ENCODE measurements at places on chromosomes 7 and 10.

GRCh38 chr10:34184397-34184796 is 630.7 kb downstream of the PARD3 start:
- DNase-seq, result no peak

DNA sequence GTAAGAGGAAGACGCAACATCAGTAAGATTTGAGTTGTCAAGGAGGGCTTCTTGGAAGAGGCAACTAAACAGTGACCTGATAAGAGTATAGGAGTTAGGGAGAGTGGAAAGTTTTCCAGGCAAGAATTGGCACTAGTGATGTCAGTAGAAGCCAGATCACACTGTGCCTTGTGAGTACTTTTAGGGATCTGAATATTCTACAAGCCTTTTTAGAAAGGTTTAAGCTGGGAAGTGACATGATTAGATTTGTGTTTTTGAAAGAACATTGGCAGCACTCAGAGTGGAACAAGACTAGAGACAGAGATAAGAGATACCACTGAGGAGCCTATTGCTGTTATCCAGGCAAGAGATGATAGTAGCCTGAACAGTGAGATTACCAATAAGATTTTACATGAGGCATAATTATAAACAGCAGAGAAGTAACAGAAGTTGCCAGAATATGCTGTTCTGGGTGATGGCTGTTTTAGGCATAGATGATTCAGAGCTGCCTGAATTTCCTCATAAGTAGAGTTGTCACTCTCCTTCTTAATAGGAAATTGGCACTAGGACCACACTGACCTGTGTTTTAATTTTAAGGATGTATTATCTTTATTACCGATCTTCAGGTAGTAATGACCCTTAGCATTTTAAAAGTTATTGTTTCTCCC is 45.6 kb downstream of the NHLRC2 start:
- DNase-seq, result no peak

DNA sequence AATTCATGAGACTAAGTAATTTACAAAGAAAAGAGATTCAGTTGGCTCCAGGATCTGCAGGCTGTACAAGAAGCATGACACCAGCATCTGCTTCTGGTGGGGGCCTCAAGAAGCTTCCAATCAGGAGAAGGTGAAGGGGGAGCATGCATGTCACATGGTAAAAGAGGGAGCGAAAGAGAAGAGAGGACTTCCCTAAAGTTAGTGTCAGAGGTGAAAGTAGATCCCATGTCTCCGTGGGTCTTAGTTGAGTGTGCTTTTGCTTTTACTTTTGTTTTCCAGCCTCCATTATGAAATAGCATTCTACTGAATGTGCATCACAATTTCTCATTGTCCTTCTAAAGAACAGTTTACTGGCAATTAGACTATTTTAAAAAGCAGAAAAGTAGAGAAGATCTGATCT is 213.6 kb upstream of the FZD1 start:
- DNase-seq, result no peak

- no peak for DNase-seq
These were observed 201.6 kb upstream of the KIAA1217 start for GRCh38 chr10:24007359-24007758.

- no peak for DNase-seq
These were observed 60.7 kb downstream of the ZRANB1 start for GRCh38 chr10:125002423-125003145.

DNA sequence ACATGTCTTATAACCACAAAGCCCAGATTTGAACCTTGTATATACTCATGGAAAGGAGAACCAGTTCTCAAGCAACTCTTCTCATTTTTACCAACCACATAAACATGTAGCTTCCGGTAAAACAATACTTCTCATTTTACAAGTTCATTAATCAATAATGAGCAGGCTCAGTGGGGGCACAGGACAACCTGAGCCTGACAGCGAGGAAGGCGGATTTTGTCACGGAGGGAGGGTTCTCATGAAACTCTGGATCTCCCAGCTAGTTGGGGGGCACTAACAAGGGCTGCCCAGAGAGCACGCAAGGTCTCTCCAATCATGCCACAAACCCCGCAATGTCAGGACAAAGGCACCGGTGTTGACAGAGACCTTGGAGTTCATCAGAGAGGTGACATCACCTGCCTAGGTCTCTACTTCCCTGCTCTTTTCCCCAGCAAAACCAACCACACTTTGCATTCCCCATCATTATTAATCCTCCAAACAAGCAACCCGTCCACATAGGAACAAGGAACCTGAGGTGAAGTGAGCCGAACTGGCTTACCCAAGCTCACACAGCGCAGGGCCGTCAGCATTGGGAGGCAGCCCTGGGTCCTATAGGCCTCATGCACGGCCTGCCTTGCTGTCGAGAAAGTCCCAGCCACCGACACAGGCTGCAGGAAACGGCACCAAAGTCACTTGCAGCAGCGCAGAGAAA is 192.1 kb upstream of the KLF14 start:
- DNase-seq, result no peak

- DNase-seq, result no peak
These were observed 35.9 kb upstream of the FZD1 start for GRCh38 chr7:91228327-91228726.

GRCh38 chr10:129705676-129706075 is 238.6 kb downstream of the MGMT start:
- no peak for DNase-seq

GRCh38 chr10:78851647-78852046 is 217.1 kb upstream of the ZMIZ1 start:
- DNase-seq, result no peak

- no peak for DNase-seq
These were observed 26.4 kb upstream of the GSDME start for GRCh38 chr7:24783698-24784097.

- DNase-seq, result no peak
These were observed 8.4 kb downstream of the TBRG4 start for GRCh38 chr7:45102785-45103712.

DNA sequence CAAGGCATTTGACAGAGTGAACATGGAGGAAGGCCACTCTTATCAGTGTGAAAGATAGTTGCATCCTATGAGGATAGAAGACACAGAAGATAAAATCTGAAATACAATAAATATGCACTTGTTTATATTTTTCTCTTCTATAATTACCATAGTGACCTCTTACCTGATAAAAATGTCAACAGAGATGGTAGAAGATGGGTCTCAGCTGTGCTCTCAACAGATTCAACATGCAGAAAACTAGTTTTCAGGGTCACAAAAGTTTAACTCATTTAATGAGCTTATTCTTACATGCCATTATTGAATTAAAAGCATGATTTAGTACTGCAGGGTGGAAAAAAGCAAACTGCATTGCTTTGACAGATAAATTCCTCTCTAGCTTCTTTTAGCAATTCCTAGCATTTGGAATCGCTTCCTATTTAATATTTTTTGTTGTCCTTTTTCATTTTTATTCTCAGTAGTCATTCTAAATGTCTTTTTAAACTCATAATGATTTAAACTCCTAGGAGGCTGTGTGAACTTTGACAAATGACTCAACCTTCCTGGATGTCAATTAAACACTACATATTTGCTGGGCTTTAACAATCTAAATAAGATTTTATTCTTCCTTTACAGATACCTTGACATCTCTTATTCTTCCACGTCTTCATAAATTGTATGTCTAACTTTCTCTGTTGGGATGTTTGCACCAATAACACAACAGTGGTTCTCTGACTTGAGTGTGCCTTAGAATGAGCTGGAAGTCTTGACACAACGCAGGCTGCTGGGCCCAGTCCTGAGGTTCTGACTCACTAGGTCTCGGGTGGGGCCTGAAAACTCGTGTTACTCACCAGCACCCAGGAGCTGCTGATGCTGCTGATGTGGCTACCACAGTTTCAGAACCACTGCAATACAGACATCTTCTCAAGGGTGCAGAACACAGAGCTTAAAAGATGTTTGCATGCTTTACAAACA is 565.5 kb upstream of the IGFBP3 start:
- DNase-seq, result no peak

- no peak for DNase-seq
These were observed 30.9 kb upstream of the PLXDC2 start for GRCh38 chr10:19785366-19785765.

- DNase-seq, result no peak
These were observed 41.9 kb downstream of the MGAM2 start for GRCh38 chr7:142153400-142153799.

DNA sequence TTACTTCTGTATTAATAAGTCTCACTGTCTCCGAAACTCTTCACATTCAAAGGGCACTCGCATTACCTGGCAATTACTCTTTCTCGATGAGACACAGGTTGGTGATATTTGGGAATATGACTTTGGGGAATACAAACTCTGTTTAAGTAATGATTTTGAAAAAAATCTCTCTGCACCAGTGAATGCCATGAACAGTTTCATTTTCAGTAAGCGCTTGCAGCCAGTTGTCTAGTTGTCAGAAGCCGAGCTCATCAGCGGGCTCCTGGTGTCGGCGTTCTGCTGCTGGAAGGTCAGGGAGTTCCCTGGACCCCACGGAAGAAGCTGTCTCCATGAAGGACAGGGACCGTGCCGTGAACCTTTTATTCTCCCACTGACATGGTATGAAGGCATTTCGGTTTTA is 57.7 kb downstream of the PTPRE start:
- DNase-seq, result no peak

DNA sequence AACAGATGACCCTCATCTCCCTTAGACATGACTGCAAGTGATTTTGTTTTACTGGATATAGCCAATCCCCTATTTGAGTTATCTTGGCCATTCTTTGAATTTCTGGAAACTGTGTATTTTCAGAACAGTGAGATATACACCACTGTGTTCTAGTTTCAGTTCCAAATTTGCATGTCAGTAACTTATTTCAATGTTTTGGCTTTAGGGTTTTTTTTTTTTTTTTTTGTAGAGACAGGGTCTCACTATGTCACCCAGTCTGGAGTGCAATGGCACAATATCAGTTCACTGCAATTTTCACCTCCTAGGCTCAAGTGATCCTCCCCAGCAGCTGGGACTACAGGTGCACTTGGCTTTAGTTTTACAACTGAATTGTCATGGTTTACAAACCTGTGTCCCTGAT is 67.2 kb downstream of the ATAD1 start:
- DNase-seq, result no peak

DNA sequence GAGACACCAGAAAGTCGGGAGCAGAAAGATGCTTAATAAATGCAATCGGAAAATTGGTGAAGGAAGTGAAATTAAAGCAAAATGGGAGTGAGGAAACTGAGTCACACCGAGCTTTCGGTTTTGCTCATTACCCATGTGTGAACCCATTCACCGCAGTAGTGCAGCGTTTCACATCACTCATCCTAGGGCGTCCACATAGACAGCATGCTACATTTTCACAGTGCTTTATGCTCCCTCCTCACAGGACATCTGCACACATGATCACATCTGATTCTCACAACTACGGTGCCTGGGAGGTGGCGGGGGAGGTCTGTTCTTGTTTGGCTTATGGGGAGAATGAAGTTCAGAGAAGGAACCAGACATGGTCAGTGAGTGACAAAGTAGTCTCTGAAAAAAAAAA is 36.6 kb upstream of the ATP6V0A4 start:
- DNase-seq, result peak; percentile 26

DNA sequence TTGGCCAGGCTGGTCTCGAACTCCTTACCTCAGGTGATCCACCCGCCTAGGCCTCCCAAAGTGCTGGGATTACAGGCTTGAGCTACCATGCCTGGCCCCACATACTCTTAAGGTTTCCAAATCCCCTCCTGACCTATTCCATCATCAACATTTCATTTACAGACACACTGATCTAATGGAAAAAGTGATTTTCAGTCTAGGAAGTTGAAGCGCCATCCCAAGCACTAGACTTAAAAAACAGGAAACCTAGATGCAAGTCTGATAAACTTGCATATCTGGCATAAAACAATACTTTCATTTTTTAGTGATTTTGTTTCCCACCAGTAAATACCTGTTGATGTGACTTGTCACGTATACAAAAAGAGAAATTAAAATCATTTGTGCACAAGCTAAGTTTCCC is 44.0 kb downstream of the DNMBP start:
- no peak for DNase-seq

- peak; percentile 20 for DNase-seq
These were observed 58.7 kb upstream of the PRPS1L1 start for GRCh38 chr7:18086165-18087025.

- no peak for DNase-seq
These were observed 95.0 kb upstream of the KIAA1217 start for GRCh38 chr10:24113901-24114300.

GRCh38 chr7:118502235-118502634 is 277.7 kb downstream of the ANKRD7 start:
- DNase-seq, result no peak

GRCh38 chr10:113469796-113470195 is 83.1 kb upstream of the HABP2 start:
- no peak for DNase-seq

DNA sequence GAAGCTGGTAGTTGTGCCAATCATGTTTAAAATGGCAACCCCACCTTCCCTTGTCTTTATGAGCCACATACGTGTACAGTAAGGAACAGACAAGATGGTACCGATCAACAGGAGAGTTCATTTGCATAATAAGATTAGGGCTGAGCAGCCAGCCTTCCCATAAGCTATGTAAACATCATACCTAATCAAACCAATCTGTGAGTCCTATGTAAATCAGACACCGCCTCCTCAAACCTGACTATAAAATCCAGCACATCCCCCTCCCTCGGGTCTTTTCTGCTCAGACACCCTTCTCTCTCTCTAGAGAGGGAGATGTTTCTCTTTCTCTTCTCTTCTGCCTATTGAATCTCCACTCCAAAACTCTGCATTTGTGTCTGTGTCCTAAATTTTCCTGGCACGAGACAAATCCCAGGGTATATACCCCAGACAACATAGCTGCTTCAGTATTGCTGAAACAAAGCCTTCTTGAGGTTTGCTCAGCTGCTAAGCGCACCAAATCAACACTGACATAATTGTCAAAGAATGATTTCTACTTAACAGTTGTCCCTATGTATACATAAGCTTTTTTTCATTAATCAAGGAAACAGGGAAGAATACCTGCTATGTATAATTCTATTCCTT is 279.2 kb downstream of the THSD7A start:
- DNase-seq, result no peak

- no peak for DNase-seq
These were observed 66.2 kb downstream of the LARP4B start for GRCh38 chr10:865257-865656.

DNA sequence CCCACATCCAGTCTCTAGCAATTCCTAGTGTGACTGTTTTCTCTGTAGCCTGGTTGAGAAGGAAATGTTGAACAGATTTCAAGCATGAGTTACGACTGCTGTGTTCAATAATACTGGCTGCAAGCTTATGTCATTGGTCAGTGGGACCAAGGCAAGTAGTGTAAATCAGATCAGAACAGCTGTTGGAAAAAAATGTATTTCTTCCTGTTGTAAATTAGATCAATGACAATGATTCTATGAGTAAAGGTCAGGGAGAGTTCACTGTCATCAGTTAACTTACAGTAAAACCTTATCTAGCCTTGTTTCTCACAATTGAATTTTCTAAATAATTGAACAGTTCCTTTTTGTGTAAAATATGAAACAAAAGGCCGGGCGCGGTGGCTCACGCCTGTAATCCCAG is 6.7 kb downstream of the OTUD1 start:
- no peak for DNase-seq

- DNase-seq, result no peak
These were observed 127.0 kb upstream of the JCAD start for GRCh38 chr10:30186371-30186875.

- no peak for DNase-seq
These were observed 3.6 kb downstream of the GARS1 start for GRCh38 chr7:30598121-30598876.

Data from stimulated activated CD4-positive, alpha-beta T cell treated with anti-CD3 and anti-CD28 coated beads, Interleukin-15, amount 100 ng/mL, for 24 hours (primary cell).